ENCODE measurements at places on chromosomes 16 and 17.

DNA sequence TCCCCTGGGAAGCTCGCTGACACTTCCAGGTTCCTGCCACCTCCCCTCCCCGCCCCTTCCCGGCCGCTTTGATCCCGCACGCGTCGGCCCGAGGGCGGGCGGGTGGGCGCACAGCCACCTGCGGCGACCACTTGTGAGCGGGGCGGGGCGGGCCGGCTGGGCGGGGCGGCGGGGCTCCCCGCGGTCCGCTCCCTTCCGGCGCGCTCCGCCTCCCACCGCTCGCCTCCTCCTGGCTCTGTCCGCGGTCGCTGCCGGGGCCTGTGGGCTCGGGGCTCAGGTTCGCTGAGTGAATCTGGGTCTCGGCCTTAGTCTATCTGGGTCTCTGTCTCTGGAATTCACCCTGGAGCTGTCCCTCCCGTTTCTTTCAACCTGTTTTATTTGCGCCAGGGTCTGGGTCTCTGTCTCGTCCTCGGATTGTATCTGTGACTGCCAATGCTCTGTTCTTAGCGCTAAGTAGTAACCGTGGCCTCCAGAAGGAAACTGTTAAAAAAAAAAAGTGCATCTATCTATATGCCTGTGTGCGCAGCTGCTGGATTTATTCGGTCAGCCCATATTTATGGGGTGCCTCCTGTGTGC is 2.7 kb upstream of the HES7 start:
- DNase-seq, result no peak

DNA sequence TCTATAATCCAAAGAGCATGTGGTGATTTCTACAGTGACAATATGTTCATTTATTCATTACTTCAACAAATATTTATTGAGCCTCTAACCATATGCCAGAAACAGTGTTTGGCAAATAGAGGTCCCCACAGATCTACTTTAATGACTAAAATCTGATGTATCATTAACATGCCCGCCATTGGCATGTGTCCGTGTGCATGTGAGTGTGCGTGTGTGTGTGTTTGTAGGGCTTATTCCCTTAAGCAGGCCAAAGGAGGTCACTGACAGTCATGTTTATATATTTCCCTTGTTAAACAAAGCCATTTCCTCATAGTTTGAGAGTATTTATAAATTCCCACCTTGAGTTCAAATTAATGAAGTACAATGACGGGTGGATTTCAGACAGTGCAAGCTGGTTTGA is 174.4 kb upstream of the IRX6 start:
- DNase-seq, result no peak

- no peak for DNase-seq
Observed at GRCh38 chr16:28105954-28106353, 42.4 kb upstream of the GSG1L start.

DNA sequence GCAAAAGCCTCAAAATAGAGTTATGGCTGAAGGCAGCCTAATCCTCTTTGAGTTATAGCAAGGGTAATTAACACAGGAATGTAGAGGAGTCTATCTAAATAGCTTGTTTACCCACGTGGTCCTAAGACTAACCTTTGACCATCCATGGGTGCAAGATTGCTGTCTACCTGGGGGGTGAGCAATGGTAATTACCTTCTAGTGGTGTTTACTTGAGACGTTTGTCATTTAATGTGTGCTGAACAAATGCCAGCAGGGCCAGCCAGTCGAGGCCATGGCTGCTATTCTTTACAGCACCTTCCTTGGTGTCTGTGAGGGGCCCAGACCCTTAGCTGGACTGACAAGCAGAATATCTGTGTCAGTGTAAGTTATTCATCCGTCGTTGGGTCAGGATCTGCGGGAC is 13.9 kb upstream of the PRPSAP1 start:
- DNase-seq, result no peak

GRCh38 chr17:81843713-81844326 is 9.0 kb upstream of the PPP1R27 start:
- no peak for DNase-seq

GRCh38 chr17:72660274-72661115 is 432.0 kb downstream of the SLC39A11 start:
- DNase-seq, result no peak

- peak; percentile 38 for DNase-seq
Observed at GRCh38 chr17:55717898-55718735, 4.5 kb downstream of the TMEM100 start.

GRCh38 chr16:71402007-71402406 is 39.8 kb downstream of the TLE7 start:
- no peak for DNase-seq

DNA sequence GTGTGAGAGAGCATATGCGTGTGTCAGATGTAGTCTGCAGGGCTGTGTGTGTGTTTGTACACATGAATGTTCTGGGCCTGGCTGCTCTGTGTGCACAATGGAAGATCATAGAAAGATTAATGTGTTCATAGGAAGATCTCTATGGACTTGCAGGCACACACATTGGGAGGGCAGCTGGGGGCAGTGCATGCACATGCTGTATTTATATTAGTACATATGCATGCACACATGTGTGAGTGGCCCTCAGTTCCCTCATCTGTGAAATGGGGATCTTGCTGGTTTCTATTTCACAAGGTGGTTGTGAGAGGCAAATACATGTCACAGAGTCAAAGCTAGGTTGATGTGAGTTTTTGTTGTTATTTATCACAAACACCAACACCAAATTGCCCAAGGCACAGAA is 2.1 kb downstream of the CA7 start:
- DNase-seq, result no peak

DNA sequence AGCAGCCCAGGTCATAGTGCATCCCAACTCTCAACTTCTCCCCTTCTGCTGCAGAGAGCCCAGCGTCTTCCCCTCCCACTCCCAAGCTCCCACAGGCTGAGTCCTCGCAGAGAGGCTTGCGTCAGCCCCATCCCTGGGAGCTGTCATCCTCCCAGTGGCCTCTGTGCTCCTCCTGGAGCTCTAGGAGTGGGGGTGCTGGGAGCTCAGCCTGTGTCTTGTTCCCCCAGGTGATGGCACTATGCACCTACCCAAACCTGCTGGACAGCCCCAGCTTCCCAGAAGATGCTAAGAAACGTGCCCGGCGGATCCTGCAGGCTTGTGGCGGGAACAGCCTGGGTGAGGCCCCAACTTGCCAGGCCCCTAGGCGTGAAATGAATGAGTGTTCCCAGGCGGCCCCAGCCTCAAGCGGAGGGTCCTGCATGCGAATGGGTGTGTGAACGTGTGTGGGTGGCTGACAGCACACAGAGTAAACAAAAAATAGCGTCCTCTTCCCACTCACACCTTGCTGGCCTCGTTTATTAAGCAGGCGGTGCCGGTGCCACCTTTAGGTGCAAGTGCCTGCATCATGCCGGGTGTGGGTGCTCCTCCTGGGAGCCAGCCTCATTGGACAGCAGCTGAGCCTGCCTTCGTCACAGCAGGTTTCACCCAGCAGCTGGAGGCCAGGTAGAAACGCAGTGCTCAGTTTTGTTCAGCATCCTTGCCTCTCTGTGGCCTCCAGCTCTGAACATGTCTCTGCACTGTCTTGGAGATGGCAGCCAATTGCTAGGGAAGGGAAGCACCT is 16.5 kb downstream of the GPT2 start:
- no peak for DNase-seq

GRCh38 chr17:59370593-59371299 is 39.3 kb downstream of the YPEL2 start:
- DNase-seq, result no peak

- DNase-seq, result no peak
Observed at GRCh38 chr17:42111871-42112551, 503 bp downstream of the DHX58 start.

- no peak for DNase-seq
Observed at GRCh38 chr17:69575346-69575761, 160.9 kb downstream of the MAP2K6 start.

DNA sequence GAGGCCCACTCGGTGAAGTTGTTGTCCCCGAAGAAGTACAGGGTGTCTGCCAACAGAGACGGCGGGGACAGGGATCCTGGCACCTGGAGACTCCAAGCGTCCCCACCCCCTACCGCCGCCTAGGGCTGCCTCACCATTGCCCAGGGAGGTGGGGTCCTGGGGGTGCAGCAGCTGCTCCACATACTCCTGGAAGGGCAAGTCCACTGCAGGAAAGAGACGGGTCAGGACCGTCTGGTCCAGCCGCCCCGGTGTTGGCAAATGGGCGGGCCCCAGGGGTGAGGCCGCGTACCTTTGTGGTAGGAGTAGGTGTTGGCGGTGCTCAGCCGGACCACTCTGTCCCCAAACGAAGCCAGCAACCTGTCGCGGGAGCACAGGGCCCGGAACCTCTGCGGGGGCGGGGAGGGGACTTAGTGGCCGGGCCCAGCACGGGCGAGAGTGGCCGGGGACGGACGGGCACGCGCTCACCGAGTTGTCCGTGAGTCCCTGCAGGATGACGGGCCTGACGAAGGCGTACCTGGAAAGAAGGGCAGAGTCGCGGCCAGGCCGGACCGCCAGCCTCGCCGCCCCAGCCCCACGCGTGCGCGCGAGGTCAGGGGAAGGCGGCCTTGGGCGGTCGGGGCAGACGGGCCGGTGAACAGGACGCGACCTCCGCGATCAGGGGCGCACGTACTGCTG is 601 bp downstream of the JMJD8 start:
- no peak for DNase-seq

- DNase-seq, result no peak
Observed at GRCh38 chr16:67108931-67109406, 772 bp upstream of the PHAF1 start.

DNA sequence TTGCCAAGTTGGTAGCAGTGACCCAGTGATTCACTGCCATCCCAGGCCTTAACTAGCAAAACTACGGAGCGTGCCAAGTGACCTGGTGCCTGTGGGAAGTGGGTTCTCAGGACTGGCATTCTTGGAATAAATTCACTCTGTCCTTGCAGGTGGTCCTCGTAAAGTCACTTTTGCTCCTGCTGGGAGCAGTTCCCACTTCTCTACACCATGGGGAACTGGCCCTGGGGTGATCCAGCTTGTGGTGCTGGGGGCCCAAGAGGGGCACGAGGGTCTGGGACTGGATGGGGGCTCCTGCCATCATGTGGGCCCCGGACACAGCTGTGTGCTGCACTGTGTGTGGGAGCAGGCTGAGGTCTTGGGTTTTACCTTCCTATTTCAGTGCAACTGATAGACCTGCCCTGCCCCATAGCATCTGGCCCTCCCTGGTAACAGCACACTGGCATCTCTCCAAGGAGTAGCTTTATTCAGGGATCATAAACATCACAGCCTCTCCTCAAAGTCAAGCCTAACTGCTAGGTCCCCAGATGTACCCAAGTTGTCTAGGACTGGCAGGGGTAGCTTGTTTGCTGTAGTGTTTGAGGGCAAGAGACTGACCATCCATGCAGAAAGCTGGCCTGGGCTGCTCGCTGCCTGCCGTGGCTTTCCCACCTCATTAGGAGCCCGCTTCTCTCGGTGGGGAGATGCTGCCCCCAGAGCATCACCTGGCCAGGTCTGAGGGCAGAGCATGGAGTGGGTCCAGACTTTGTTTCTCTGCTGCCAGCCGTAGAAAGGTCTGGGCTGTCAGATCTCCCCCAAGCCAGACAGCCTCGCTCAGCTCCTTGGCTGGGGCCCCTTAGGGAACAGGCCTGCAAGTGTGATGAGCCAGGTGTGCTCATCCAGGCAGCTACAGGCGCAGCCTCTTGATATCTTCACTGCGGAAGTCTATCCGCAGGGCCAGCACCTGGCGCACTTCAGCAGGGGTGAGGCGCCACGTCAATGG is 26.0 kb downstream of the FCSK start:
- no peak for DNase-seq

DNA sequence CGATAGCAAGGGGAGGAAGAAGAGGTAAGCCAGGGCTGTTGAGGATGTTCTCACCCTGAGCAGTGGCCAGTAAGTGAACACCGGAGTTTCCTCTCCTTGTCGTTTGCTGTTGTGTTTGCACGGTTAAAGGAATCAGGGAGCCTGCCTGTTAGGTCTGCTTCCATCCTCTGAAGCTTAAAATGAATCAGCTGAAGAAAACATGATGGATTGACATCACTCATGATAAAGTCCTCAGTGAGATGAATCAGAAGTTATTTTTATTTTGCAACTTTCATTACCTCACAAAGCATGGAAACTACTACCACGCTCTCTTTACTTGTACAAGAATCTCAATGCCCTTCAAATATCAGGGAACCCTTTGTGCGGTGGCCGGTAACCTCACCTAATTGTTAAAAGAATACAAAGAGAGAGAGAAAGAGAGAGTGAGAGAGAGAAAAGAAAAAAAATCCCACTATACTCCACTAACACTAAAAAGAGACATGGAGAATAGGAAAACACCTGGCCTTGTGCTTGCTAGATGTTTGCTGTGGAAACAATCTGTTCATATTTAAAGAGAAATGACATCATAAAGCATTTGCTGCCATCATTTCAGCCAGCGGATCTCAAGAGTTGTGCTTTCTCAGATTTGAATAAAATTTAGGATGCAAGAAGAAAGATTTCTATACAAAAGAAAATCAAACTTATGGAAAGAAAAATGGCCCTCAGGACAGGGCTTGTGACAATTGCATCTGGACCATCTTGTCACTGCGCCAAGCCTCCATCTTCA is 441.6 kb upstream of the SALL1 start:
- no peak for DNase-seq

DNA sequence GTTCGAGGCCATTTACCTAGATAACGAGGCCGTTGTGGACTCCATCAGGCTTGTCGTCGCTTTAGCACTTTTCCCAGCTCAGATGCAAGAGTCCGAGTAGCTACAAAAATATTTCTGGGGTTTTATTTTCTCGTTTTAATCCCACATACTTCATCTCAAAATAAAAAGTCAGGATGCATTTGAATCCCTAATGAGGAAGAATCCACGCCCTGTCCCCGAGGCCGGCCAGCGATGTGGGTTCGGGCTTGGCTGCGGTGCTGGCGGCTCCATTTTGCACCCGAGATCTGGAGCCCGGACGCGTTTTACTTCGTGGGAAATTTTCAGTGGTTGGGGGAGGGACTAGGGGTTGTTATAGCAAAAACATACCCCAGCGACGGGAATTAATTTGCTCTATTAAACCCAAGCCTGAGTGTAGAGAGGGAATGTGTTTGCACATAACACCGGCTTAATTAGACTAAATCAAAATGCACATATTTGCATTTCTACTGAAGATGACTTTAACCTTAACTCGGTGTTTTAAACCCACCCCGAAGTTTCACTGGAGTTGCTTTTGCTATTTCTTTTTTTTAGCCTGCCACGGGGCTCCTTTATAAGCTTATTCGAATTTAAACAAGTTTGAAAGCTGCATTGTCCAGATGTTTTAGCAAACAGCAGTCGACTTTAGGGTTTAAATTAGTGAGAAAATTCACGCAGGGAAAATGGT is 4.8 kb downstream of the IRX5 start:
- DNase-seq, result no peak

DNA sequence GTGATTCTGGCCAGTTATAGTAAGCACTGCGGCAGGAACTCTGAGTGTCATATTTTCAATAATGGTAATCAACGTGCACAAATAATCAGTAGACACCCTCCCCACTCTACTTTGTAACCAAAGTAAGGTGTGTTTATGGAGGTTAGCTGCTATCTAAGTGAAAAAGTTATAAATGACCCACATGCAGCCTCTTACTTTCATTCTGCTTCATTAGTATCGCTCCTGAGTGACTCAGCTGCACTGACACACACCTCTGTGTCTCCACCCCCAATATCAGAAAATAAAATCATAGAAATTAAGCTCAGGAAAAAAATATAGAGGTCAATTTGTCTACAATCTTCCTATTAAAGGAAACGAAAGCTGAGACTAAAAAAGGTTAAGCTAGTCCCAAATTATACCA is 64.1 kb upstream of the TRAP1 start:
- no peak for DNase-seq

- DNase-seq, result no peak
Observed at GRCh38 chr17:48755356-48755755, 26.8 kb upstream of the HOXB13 start.
